ENCODE measurements at places on chromosomes 11 and 22.

GRCh38 chr11:18307461-18308139, 14.3 kb downstream of the HPS5 start:
- no peak for DNase-seq

DNA sequence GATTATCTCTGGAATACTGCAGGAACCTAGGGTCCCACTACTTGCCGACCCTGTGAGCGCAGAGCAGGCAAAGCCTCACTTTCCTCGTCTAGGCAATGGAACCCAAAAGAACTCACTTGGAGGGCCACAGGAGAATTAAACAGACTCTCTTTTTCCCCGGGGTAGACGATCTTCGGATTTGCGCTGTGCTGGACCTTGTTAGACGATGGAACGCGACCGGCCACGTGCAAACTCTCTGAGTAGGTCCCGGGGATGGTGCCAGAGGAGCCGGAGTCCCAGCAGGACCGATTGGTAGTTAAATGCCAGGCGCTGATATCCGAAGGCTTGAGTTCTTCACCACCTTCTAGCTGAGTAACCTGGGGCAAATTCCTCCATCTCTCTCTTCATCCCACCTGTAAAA, 1.0 kb upstream of the SLC1A2 start:
- DNase-seq: no peak

GRCh38 chr11:33867561-33867960, 24.3 kb downstream of the LMO2 start:
- no peak for DNase-seq

- no peak for DNase-seq
Measured at GRCh38 chr11:30586251-30587144, at the start of gene MPPED2. Gene MPPED2 (minus strand): TSS chr11:30586353. CDS start chr11:30580373, 5,980 bp downstream.

GRCh38 chr22:39994566-39995392, at the start of gene FAM83F:
Gene FAM83F (plus strand): TSS chr22:39994954. CDS start chr22:39995043, 89 bp downstream.
- DNase-seq: no peak

DNA sequence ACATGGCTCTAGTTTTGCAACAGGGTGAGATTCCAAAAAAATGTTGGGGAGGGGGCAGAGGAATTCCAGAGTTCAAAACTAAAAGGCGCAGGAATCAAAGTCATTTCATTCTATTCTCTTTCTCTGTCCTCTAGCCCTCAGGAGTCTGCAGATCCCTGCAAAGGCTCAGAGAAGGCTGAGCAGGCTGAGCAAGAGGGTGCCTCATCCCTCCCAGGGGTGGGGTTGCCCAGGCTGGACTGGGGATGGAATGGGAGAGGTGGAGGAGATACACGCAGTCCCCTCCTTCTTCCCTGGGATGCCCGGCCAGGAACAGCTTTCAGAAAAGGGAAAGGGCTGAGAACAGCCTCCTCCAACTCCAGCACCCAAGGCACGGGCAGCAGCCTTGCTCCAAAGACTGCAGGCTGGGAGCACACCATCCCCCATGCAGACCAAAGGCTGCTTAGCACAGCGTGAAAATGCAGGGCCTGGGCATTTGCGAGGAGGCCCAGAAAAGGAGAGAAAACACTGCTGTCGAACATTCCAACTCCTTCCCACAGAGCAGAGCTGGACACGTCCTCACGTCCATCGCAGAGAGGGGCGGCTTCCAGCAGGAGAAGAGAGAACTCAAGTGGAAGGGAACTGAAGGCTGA, 51.8 kb downstream of the MN1 start:
- no peak for DNase-seq

GRCh38 chr11:114440121-114440860, 1.0 kb downstream of the REXO2 start:
- no peak for DNase-seq

- no peak for DNase-seq
Measured at GRCh38 chr22:19070397-19071169, 51.6 kb downstream of the DGCR2 start.

DNA sequence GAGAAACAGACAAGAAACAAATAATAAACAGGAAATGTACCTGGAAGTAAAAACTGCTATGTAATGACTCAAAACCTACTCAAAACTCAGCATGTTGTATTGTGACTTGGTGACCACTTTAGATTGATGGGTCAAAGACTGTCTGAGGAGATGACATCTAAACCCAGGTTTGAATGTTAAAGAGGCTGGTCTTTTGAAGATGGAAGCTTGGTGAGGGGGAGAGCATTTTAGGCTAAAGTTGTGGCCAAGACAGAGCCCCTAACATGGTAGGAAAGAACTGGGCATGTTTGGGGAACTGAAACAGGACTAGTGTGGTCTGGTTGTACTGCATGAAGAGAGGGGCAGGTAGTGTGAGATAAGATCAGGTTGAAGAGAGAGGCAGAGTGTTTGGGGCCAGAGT, 85.3 kb upstream of the MYO18B start:
- DNase-seq: no peak
